ENCODE measurements at places on chromosomes 13 and 19.

- no peak for DNase-seq
Observed at GRCh38 chr13:72023895-72024294, 156.9 kb upstream of the DACH1 start.

GRCh38 chr13:99620806-99621205 is 119.5 kb downstream of the TM9SF2 start:
- DNase-seq, result no peak

GRCh38 chr19:38281811-38282566 is 17.6 kb downstream of the SPINT2 start:
- no peak for DNase-seq

DNA sequence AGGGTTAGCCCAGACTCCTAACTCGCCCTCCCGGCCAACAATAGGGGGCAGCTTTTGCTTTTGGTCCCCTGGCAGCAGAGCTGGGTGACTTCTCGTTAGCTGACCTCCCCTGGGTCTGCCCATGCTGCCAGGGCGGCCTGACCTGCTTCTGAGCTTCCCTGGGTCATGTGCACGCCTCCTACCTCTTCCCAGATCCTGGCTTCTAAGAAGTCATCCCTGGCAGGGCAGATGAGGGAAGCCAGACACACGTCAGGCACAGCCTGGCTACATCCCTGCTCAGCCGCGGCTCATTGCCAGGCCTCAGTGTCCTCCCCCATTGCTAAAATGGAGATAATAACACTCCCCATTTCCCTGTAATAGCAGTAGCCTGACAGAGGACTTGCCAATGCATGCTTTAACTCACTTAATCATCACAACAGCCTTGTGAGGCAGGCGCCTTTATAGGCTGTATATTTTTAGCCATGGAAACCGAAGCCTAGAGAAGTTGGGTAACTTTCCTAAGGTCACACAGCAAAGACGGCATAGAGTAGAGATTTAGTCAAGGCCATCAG is 2.1 kb downstream of the KCNK6 start:
- DNase-seq, result no peak
